ENCODE measurements at places on chromosomes 3 and 15.

GRCh38 chr15:39886418-39886817, 33.6 kb downstream of the GPR176 start:
- no peak for DNase-seq

GRCh38 chr15:48397841-48398240, 66.6 kb downstream of the DUT start:
- no peak for DNase-seq

DNA sequence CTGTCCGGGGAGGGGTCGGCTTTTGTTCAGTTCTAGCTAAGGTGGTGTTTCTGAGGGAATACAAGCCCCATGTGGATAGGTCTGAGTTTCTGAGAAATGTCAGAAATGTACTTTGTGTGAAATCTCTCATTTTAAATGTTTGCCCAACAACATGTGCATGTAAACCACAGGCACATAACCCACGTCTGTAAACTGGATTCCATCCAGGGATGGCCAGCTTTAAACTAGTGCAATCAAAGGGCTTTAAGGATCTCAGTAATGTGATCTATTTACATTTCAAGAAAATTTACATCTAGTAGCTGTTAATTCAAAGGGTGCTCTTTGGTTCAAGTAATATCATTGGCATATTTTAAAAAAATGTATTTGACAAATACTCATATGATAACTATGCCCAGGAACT, 52.0 kb downstream of the POLR2M start:
- DNase-seq = no peak

- DNase-seq = peak; percentile 22
Observed at GRCh38 chr15:43370310-43370974, 401 bp downstream of the ZSCAN29 start.

DNA sequence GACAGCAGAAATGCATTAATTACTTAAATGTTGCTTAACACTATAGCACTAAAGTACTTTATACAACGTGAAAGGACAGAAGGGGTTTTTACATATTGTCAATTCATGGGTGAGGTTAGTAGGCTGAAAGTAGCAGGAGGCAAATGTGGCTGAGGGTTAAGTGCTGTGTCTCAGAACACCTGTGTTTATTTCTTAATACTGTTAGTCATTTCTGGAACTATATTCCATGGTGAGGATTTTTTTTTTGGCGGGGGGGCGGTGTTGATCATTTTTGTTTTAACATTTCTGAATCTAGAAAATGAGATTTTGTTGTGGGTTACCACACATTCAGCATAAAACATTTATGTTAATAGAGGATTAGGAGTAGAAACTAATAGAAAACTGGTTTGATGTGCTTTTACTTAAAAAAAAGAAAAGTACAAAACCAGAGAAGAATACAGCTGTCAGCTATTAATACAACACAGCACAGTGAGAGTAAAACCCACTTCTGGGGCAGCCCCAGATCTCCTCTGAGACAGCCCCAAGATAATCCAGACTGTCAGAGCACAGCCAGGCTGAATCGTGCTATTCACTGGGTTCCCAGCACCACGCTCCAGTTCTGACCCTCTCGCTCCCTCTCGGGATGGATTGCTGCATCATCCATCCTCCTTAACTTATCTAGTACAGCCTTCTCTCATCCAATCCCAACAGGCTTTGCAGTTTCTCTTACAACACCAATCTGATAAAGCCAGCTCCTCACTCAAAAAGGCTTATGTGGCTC, 307.7 kb downstream of the TUSC7 start:
- no peak for DNase-seq

DNA sequence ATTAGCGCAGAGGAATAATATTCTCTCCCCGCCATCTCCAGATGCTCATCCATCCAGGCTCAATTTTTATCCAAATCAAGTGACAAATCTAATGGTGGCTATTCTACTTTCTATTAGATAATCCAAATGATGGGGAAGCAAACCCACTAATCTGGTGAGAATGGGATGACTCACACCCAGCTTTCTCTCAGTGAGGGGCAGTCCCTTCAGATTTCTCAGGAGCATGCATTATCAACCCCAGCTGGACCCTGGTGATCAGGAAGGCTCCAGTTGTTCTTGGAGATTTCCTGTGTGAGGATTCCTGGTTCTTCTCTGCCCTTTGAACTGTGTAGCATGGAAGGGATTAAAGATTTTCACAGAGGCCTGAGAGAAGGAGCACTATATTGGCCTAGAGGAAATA, 358.0 kb downstream of the WDR72 start:
- no peak for DNase-seq

Data from SK-N-DZ (cell line).